ENCODE measurements at places on chromosomes 1 and 21.

DNA sequence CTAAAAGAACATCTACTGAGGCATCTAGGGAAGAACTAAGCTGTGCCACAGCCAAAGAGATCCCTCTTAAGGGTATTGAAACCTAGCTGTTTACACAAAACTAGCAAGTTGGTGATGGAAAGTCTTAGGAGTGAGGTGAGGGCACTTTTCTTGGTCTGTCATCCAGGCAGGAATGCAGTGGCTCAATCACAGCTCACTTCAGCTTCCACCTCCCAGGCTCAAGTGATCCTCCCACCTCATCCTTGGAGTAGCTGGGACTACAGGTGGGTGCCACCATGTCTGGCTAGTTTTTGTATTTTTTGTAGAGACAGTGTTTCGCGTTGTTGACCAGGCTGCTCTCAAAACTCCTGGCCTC, 2.4 kb downstream of the PLEKHO1 start:
- no peak for DNase-seq

- no peak for DNase-seq
These were observed 234.6 kb upstream of the LYPLAL1 start for GRCh38 chr1:218939095-218939494.

GRCh38 chr1:172069534-172069933, 228.2 kb downstream of the DNM3 start:
- DNase-seq: no peak

DNA sequence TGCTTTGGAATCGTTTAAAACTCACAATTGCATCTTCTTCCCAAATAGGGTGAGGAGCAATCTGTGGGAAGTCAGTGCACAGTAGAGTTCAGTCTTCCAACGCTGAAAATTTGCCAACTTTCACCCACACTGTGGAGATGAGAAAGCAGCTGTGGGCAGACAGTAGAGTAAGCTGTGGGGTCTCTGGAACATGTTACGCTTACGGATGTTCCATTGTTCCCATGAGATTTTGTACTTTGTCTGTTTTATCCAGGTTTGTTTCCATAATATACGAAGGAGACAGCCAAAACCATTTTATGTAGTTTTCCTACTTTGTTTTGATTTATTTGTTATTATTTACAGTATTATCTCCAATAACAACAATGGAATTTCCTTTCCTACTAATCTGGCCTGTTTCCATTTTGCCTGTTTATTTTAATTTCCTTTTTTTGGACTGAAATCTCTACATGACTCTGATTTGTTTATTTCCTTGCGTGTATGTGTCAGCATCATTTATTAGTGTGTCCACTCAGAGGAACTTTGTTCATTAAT, 65.1 kb upstream of the RGL1 start:
- DNase-seq: no peak

DNA sequence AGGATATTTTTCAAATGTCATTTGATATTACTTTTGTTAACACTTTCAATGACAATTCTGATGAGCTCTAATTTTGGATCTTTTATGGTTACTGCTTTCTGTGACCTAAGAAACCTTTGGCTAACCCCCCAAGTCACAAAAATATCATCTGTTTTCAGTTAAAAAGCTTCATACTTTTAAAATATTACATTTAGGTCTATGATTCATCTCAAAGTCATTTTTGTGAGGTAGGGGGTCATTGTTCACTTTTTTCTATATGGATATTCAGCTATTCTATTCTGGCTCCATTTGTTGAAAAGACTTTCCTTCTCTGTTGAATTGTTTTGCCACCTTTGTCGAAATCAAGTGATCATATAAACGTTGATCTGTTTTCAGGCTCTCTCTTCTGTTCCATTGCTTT, 44.8 kb downstream of the UCHL5 start:
- no peak for DNase-seq

DNA sequence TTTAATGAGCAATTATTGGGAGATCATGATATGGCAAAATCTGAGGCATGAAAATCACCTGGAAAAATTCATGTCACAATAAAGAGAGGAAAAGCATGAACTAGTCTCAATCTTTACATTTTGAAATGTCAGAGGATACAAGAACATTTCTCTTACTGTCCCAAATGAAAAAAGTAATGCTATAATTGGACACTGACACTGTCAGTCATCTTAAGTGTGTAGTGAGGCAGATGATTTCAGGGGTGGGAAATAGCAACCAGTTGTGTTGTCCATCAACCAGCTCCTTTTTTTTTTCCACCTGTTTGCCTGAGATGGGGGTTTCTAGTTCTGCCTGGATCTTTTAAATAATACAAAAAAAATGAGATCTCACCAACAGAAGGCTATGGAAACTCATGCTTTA, 646.2 kb downstream of the KCNT2 start:
- no peak for DNase-seq

DNA sequence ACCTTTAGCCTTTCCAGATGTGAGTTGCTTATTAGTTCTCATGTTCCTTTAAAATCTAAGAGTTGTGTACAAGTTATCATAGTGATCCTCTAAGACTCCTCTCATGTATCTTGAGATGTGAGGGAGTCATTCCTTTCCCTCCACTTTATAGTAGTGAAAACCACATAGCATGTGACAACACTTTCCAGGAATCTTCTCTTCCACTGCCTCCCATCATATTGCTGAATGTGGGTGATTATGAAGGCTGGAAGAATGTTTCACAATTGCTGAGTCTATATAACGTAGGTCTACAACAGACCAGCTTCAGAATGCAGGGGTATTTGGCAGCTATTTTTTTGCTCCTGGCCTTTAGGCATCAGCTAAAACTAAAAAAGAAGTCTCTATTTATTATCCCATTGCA, 44.7 kb upstream of the LRRC7 start:
- DNase-seq: no peak

DNA sequence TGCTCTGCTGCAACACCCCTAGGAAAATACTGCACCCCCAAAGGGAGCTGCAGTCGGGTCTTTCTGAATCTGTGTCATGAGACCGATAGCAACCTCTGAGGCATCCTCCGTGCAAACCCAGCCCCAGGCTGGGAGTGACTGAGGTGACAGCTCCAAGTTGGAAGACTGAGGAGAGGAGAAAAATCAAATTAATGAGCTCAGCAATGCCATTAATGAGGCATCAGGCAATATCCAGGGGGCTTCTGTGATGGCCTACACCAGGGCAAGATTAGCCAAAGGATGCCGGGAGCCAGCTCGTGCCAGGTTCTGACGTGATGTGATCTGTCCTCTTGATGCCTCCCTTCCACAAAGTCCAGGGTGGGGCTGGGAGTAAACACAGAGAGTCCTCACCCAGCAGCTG, 30.8 kb upstream of the PSMB2 start:
- no peak for DNase-seq

- no peak for DNase-seq
These were observed 339.3 kb upstream of the NR5A2 start for GRCh38 chr1:199688133-199688676.

GRCh38 chr1:160421881-160422280, 21.5 kb downstream of the VANGL2 start:
- DNase-seq: no peak

- no peak for DNase-seq
These were observed 7.5 kb upstream of the PLCH2 start for GRCh38 chr1:2468540-2468939.

- peak; percentile 74 for DNase-seq
These were observed 19.7 kb downstream of the GPSM2 start for GRCh38 chr1:108896146-108897145.

Data from pons (tissue), 1 donor.